Calu3 (cell line): ENCODE measurements at places on chromosomes 4 and X.

DNA sequence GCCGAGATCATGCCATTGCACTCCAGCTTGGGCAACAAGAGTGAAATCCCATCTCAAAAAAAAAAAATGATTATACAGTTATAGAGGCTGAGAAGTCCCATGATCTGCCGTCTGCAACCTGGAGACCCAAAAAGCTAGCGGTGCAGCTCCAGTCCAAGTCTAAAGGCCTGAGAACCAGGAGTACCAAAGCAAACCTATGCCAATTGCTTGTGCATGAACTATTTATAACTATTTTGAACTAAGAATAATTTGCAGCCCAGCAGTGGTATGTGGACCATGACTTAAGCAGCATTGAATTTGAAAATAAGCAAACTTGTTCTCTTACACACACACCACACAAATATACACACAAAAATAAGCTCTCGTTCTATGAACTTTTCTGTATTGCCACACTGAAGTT lies 51.8 kb downstream of the TASL start:
- DNase-seq = no peak

- DNase-seq = no peak
These were observed 36.2 kb upstream of the ARHGEF6 start for GRCh38 chrX:136816975-136817374.

- DNase-seq = no peak
These were observed 1.3 kb upstream of the CLCN5 start for GRCh38 chrX:49921109-49921508.

DNA sequence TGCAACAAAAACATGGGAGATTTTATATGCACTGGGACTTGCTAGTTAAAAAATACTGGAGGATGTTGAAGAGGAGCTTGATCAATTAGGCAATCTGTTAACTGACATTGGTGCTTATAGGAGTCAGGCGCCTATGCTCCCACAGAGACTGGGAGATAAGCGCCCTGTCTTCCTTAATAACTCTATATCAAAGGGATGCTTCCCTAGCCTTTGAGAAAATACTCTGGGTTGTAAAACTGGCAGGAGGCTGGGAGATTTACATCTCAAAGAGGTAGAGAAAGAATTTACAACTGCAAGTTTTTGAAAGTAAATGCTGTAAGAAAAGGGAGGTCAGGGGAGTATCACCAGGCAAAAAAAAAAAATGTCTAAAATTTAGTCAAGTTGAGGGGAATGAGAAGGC lies 325.4 kb downstream of the PCDH10 start:
- DNase-seq = no peak
